ENCODE measurements at places on chromosomes 7 and 10.

- no peak for DNase-seq
Measured at GRCh38 chr7:142873281-142873784, 12.2 kb downstream of the TRPV6 start.

- no peak for DNase-seq
Measured at GRCh38 chr7:78845155-78845554, 608.3 kb downstream of the MAGI2 start.

GRCh38 chr10:11610166-11610825 lies 1.2 kb downstream of the USP6NL start:
- DNase-seq: no peak

GRCh38 chr10:7301006-7301778 lies 109.6 kb downstream of the SFMBT2 start:
- no peak for DNase-seq

DNA sequence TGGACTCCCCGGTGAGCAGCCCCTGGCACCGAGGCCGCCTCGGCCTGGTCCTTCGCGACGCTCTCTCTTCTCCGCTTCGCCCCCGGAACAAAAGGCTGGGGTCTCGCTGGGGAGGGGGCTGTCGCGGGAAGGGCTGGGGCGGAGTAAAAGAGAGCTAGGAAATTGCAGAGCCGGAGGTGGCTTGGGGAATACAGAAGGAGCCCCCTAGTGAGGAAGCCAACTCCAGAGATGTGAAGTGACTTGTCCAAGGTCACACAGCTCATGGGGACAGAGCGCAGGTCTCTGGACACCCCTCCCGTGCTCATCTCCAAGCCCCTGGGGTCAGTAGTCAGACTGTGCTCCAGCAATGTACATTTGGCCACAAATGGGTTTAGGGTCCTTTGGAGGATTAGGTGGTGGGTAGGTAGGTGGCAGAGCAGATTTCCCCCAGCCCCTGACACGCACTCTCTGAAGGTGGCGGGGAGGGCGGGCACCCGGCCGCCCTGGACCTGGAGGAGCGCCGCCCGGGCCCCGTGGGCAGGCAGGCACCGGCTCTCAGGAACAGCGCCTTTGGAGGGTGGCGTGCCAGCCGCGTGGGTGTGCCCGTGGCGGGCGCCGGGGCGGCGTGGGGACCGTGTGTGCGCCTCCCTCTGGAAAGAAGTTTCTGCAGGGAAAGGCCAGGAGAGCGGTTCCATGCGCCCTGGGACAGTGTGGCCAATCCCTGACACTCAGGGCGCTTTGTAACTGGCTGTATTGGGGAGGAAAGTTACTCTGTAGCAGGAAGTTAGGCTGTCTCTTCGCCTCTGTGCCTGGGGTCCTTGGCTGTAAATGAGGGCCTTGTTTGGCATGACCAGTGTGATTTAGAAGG lies 910 bp downstream of the WIPF3 start:
- DNase-seq: no peak

- DNase-seq: no peak
Measured at GRCh38 chr7:157313645-157314044, 23.2 kb upstream of the DNAJB6 start.

DNA sequence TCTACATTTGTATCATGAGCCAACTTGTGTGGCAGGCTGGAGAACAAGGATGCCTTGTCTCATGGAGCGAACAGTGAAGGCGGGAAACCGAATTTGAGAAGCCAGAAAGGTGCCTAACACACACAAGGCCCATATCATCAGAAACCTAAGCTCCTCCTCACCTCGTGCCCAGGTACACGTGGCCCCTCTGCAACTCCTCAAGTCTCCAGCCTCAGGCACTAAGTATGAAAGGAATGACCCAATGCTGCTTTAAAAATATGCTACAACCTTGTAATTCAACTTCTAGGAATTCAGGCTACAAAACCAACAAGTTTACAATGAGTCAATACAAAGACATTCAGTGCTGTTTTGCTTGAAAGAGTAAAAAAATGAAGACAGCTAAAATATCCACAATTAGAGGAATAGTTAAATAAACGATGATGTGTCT lies 95.7 kb downstream of the CDK6 start:
- DNase-seq: no peak

GRCh38 chr10:7953447-7953846 lies 101.0 kb upstream of the GATA3 start:
- DNase-seq: no peak

GRCh38 chr10:50316174-50316573 lies 64.9 kb upstream of the ASAH2 start:
- DNase-seq: no peak

GRCh38 chr10:127910464-127910770 lies 3.5 kb downstream of the PTPRE start:
- DNase-seq: no peak

DNA sequence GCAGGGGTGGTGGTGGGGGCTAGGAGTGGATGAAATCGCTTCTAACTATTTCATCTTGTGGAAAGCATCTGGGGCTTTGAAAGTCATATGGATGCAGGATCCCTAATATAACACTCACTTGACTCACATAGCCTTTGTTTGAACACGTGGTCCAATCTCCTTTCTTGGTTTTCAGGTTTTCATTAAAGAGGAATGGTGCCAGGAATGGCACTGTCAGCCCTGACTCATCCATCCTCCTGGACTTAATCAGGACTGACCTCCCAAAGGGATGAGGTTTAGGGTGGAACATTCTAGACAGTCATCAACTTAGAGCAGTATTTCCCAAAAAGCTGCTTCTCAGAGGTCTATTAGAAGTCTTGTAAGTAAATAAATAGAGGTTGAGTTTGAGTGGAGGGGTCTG lies 162.0 kb upstream of the PLXNA4 start:
- DNase-seq: no peak

- no peak for DNase-seq
Measured at GRCh38 chr7:114885836-114886235, 36.1 kb upstream of the MDFIC start.

DNA sequence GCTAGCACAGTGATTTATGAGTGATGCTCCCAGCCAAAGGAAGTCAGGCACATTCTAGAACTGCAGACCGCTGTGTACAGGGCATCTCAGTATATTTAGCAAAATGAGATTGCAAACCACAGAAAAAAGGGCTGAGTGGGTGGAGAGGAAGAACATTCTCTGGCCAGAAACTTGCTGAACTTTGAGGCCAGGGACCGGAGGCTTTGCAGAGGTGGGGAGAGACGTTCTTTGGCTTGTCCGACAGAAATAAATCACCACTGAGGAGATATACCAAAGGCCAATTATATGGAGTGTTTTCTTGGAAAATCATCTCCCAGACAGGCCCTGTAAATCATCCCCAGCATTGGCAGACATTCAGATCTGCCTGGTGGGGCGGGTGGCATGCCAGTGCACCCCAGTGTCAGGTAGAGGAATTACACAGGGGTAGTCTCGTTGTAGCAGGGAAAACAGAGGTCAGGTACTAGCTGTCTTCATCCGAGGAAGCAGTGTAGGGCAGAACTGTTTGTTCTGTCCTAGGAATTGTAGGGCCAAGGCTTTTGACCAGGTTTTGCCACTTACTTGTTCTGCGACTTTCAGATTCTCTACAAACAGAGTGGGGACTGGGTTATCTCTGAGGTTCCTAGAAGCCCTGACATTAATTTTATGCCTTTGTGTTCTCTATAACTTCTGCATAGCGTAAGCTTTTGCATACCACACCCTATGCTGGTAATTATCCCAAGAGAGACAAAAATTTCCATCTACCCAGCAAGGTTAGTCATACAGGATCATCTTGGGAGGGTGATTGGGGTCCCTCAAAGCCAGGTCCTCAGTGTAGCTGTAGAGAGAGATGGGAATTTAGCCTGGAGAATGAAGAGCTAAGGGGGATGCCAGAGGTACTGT lies 655.6 kb downstream of the LRMDA start:
- DNase-seq: no peak

- no peak for DNase-seq
Measured at GRCh38 chr7:55157764-55158105, 138.9 kb downstream of the EGFR start.

- DNase-seq: no peak
Measured at GRCh38 chr7:66297579-66297978, 92.4 kb downstream of the TPST1 start.

GRCh38 chr7:26567266-26567665 lies 275.6 kb downstream of the SNX10 start:
- DNase-seq: no peak

DNA sequence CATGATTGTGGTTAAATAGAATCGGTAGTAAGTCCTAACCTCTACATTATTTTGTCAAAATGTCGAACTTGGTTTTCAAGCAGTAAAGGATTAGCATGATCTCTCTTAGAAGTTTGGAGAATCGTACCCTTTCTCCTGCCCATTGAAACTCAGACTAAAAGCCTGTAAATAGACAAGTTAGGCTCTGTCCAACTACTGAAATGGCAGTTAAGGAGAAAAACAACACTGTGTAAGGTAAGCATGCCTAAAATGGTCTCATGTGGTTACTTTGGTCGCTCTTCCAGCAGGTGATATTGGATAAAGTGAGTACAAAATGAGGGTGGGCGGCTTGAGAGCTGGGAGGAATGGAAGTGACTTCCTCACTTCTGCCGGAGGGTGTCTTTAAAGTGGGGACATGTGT lies 25.0 kb downstream of the SEC61A2 start:
- DNase-seq: no peak

DNA sequence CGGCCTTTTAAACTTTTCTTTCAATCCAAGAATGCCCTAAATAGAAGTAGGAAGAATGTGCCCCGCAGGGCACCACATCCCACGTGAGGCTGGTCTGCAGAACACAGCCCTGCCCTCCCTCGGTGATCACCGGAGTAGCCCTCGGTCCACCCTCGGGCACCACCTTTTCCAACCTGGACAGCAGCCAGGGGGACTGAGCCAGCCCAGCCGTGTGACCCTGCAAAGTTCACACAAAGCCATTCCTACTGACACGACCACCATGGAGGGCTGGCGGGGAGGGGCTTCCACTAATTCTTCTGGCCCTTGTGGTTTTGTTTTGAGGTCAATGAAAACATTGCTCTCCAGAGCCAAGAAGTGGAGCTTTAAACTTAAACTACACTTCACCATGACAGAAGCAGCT lies 132.2 kb downstream of the TCERG1L start:
- DNase-seq: no peak

- DNase-seq: no peak
Measured at GRCh38 chr10:99521765-99522469, 10.8 kb upstream of the NKX2-3 start.

DNA sequence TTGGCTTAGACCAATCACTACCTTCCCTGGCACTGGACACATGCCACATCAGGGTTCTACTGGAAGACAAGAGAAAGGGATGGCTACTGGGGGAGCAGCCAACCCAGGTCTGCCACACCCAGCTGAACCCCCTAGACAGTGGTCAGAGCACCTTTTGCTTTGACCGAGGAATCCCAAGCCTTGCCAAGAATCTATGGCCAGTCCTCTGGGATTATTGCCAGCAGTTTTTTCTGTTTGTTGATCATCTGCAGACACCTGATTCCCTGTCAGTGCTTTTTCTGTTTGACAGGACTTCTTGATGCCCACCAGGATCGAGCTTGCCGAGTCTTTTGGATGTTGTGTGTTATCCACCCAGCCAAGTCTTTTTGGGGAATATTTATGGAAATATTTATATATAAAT lies 476.2 kb upstream of the GALNT17 start:
- no peak for DNase-seq

DNA sequence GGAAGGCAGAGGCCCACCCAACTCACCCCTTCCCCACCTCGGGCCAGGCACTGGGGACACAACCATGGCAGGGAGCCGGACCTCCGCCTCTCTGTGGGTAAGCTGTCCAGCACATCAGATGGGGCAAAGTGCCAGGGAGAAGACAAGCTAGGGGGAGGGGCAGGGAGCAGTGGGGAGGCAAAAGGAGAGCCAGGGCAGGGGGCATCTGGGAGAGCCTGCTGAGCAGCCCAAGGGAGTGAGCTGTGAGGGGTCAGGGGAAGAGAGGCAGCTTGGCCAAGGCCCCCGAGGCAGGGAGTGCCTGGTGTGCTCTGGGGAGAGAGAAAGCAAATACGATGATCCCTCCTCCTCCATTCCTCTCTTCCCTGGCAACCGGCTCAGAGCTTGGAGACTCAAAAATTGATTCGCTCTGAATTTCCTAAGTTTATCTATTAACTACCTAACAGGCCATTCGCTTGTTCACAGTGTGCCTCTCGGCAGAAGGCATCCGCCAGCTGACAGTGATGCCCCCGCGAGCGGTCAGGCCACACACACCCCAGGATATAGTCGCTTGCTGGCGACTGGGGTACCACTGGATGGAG lies 4.5 kb downstream of the CAMK2B start:
- DNase-seq: no peak

- DNase-seq: no peak
Measured at GRCh38 chr7:44145479-44145968, 4.4 kb upstream of the MYL7 start.

- no peak for DNase-seq
Measured at GRCh38 chr7:43761938-43762692, 3.6 kb downstream of the BLVRA start.

DNA sequence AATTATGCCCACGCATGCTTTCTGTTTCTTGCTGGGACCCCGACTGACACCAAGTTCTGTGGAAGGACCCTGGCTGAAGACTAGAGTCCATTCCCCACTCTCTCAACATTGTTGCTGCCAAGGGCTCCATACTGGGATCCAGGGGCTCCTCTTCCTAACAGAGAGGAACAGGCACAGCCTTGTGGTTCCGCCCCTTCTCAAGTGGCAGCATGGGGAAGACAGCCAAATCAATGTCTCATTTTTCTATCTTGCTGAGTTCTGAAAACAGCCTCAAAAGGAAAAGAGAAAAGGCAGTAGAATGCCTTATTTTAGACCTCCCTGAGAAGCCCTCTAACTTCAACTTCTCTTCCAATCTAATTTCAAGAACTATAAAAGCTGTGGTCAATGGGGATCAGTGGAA lies 23.7 kb upstream of the LAMB1 start:
- DNase-seq: no peak

DNA sequence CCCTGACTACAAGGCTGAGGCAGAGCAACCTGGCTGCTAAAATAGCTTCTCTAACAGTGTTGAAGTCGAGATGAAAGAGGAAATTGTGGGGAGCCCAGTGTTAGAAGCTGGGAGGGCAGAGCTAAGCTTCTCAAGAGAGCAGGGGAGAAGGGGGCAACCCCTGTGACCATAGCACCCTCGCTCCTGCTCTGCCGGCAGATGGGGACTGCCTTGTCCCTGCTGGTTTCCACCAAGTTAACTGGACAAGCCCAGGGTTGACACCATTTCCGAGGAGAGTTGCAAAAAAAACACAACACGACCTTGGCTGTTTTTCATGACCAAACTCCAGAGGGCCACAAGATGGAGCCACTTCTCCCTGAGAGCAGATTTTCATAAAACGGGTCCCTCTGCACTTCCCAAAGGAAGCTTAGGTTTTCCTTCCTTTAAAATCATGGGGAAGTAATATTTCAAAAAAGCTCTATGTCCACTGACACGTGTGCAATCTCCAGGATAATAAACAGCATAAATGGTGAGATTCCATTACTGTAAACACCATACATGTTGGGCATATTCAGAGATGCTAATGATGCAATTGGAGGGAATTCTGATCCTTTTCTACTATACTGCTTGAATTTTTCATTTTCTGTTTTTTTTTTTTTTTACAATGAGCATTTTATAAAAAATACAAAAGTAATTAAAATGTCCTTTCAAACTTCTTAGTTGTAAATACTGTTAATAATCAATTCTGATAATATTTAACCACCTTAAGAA lies 140.4 kb downstream of the PIP4K2A start:
- DNase-seq: no peak
